ENCODE measurements at places on chromosomes 3 and 15. TPM values are rescaled to one million over a fixed set of nuclear protein-coding genes. Genes with fewer than 3 reads are reported as not detected.

- no peak for DNase-seq
Measured at GRCh38 chr3:109316162-109316730, at the start of gene DPPA2. Gene DPPA2 (minus strand): TSS chr3:109316517. CDS start chr3:109314542, 1,975 bp downstream.

- DNase-seq: no peak
Measured at GRCh38 chr3:189529468-189529867, 101.7 kb upstream of the TP63 start.

GRCh38 chr15:81595752-81596151 lies 221.7 kb upstream of the TMC3 start:
- no peak for DNase-seq

Gene GYG1
- total RNA-seq: 48.7 TPM

Gene SPATA12
- not detected for total RNA-seq

Gene TMEM207
- total RNA-seq: not detected

Gene ZIC4
- 4.8 TPM for total RNA-seq
